ENCODE measurements at places on chromosomes 2 and 18. TPM values are rescaled to one million over a fixed set of nuclear protein-coding genes. Genes with fewer than 3 reads are reported as not detected.

FIGN gene
- total RNA-seq: 1.3 TPM

PLB1 gene
- 1.8 TPM for total RNA-seq

ATOH8 gene
- 5.7 TPM for total RNA-seq

CXCR4 gene
- total RNA-seq: not detected

POTEJ gene
- not detected for total RNA-seq

MLPH gene
- total RNA-seq: 13.0 TPM

MTCL1 gene
- 197 TPM for total RNA-seq

CNGA3 gene
- 0.12 TPM for total RNA-seq

TPO gene
- not detected for total RNA-seq

DCDC2C gene
- total RNA-seq: not detected

SH3BP4 gene
- total RNA-seq: 214 TPM

TLX2 gene
- total RNA-seq: not detected

TRIM54 gene
- not detected for total RNA-seq

CROCC2 gene
- total RNA-seq: 0.81 TPM

UGT1A4 gene
- total RNA-seq: not detected

POTEI gene
- not detected for total RNA-seq

CHN1 gene
- total RNA-seq: 227 TPM

ST6GAL2 gene
- 1.6 TPM for total RNA-seq

RGPD6 gene
- 17.5 TPM for total RNA-seq

UGT1A6 gene
- total RNA-seq: not detected

MYCN gene
- not detected for total RNA-seq

STPG4 gene
- 0.49 TPM for total RNA-seq

CHST10 gene
- total RNA-seq: 12.5 TPM

GRB14 gene
- 0.65 TPM for total RNA-seq

SAG gene
- total RNA-seq: not detected

AMER3 gene
- not detected for total RNA-seq

RPRM gene
- not detected for total RNA-seq

MYO5B gene
- total RNA-seq: 0.12 TPM

RBMS1 gene
- total RNA-seq: 206 TPM

UGT1A5 gene
- total RNA-seq: not detected

FAP gene
- total RNA-seq: 195 TPM

TBR1 gene
- total RNA-seq: not detected

PTPRN gene
- 0.36 TPM for total RNA-seq

GULP1 gene
- 20.6 TPM for total RNA-seq

CLEC4F gene
- total RNA-seq: not detected

TWIST2 gene
- 46.2 TPM for total RNA-seq

CD207 gene
- not detected for total RNA-seq

DSG1 gene
- total RNA-seq: not detected

PROM2 gene
- 0.36 TPM for total RNA-seq

POU3F3 gene
- under 0.01 TPM for total RNA-seq

SLC30A3 gene
- total RNA-seq: not detected

KLHL41 gene
- 0.97 TPM for total RNA-seq

ANKRD30B gene
- total RNA-seq: 0.24 TPM

PTRHD1 gene
- 17.7 TPM for total RNA-seq

FBLN7 gene
- 1.3 TPM for total RNA-seq

CRIM1 gene
- total RNA-seq: 330 TPM

PNPT1 gene
- total RNA-seq: 12.6 TPM
